ENCODE measurements at places on chromosomes 11 and 22.

- no peak for DNase-seq
Measured at GRCh38 chr22:37164505-37164887, 14.8 kb upstream of the IL2RB start.

- no peak for DNase-seq
Measured at GRCh38 chr11:10529279-10529678, 11.7 kb downstream of the RNF141 start.

DNA sequence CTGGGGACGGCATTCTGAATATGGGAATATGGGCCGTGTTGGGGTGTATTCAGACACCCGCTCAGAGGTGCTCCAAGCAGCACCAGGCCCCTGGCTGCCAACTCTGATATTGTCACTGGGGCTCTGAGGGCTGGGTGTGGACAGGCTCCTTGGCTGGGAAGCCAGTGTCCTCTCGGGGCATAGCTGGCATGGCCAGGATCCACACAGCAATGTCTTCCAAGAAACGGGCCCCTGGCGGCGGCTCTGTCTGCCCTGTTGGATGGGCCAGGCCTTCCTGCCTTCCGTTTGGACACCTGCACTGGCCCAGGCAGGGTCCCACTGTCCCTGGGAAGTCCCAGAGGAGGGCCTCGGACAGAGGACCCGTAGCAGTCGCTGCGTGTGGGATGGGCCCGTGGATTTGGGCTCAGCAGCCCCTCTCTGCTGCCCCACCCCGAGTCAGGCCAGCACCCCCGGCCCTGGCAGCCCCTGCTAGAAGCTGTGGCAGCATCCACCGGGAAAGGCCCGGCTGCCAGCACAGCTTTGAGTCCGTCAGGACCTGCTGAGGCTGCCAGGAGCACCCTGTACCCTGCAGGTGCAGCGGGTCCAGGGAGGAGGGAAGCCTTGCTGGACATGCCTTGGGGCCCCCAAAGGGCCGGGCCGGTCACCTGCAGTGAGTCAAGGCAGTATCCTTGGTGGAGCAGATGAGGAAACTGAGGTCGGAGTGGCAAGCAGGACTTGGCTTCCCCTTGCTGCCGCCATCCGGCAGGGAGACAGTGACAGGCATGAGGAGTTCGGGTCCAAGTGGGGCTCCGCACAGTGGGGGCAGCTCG is 4.1 kb downstream of the PANX2 start:
- DNase-seq = no peak

GRCh38 chr22:39368461-39368911 is 18.7 kb downstream of the SYNGR1 start:
- no peak for DNase-seq

- no peak for DNase-seq
Measured at GRCh38 chr11:57306940-57307565, 17.7 kb downstream of the TNKS1BP1 start.

- DNase-seq = no peak
Measured at GRCh38 chr11:72939031-72939430, 124.8 kb downstream of the ATG16L2 start.

DNA sequence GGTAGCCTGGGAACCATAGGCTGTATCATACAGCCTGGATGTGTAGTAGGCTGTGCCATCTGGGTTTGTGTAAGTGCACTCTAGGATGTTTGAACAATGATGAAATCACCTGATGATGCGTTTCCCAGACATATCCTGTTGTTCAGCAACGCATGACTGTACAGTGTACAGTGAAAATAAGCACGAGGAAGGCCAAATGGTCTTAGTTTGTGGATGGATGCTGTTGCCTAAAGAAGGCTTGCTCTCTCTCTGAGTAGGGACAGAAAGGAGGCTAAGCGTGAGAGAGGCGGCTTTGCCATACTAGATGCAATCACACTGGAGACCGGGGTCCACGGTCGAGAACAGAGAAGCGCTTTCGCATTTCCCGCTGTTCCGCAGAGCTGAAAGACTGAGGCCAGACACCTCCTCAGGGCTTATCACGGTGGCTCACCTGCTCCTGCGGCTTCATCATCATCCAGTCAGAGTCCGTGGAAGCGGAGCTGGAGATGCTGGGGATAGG is 27.6 kb upstream of the APLP2 start:
- DNase-seq = no peak

GRCh38 chr11:125141178-125141577 is 23.4 kb upstream of the PKNOX2 start:
- DNase-seq = no peak

DNA sequence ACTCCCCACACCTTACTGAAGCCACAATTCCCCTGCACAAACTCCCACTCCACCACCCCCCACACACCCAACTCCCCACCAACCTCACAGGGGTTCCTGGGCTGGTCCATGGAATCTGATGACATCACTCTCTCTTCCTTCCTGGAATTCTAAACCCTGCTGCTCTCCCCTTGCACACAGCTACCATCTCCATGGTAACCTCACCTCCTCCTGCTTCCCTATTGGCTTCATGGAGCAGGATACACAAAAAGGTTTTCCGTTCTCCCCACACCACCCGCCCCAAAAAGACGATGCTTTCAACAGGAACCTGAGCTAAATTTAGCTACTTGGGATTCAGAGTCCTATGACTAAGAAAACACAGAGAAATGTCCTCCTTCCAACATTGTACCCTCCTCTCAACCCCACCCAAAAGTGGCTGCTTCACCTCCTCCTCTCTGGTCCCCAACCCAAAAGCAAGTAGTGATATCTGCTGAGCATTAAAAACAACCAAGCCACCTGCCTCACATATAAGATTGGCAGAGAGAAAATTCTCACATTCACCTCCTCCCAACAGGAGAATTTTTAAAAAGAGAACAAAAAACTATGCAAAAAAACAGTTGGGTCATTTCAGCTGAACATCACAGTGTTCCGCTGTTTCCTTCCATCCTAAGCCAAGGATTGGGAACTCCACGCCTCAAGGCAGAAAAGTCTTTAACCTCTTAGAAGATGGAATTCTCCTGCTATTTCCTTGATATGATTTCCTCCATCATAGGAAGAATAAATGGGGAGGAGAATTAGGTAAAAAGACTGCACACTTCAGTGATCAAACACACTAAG is 66.9 kb downstream of the RBFOX2 start:
- DNase-seq = no peak

DNA sequence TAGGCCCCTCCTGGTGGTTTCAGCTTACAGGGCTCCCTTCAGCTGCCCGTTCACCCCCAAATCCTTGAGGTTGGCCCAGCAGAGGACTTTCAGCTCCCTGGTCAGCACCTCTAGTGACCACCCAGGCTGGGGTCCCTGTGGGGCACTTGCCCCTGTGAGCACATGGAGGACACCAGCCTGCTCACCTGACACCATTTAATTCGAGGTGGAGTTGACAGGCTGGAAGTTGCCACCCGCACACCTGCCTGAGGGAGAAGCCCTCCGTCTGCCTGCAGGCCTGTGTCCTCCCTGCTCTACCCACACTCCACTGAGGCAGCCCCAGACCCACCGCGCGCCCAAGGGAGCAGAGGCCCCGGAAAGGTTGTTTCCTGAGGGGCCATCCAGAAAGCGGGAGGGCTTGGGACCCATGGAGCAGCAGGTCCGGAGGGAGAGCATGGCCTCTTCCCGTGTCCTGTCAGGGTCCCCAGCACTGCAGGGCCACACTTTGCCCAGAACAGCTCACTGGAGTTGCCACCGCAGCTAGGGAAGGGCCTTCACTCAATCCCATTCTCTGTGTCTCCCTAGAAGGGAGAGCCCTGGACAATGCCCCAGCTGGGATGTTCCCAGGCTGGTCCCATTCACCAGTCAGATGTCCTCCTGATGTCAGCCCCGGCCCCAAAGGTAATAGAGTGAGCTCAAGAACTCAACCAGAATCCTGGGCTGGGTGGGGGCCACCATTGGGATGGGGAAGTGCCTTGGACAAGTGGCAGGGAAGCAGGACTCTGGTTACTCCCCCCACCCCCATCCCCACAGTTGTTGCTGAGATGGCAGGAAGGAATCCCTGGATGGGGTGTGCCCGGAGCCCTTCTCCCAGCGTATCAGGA is 82.4 kb downstream of the MED15 start:
- no peak for DNase-seq

- DNase-seq = no peak
Measured at GRCh38 chr11:28481616-28482480, 373.7 kb downstream of the METTL15 start.

DNA sequence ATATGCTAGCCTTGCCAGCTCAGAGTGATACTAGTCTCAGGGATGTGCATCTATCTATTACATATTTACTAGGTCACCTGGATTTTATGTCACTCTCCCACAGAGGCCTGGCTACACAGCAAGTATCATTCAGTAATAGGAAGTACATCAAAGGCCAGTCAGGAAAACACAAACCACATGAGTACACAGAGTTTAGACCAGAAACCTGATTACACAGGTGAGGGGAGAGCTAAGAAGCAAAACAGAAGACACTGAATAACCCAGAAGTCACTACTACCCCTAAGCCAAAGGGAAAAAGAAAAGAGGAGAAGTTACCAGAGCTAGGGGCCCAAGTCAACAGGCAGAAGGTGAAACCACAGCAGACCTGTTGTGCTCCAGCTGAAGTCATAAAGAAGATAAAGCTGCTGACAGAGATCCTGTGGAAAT is 13.3 kb downstream of the LPXN start:
- no peak for DNase-seq

DNA sequence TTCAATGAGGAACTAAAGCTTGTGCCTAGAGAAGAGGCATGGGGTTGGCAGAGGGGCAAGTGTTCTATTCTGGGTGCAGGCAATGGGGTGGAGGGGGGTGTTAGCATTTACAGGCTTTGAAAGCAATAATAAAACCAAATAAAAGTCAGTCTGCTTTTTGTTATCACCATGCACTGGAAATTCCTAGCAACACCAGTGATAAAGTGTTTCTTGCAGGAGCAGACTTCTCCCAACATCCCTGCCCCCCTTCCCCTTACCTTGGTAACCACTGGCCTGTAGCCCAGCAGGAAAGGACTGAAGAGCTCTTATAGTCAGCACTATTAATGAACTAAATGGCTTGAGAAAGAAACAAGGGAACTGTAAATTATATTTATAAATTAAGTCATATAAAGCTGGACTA is 65.2 kb upstream of the SESN3 start:
- no peak for DNase-seq

- DNase-seq = no peak
Measured at GRCh38 chr11:110566577-110566976, 136.8 kb downstream of the FDX1 start.

- no peak for DNase-seq
Measured at GRCh38 chr11:84234011-84234410, 947.8 kb upstream of the CCDC90B start.

GRCh38 chr11:40134820-40135570 is 1324.5 kb downstream of the LRRC4C start:
- no peak for DNase-seq

- DNase-seq = no peak
Measured at GRCh38 chr11:130163346-130164220, 4.0 kb downstream of the ST14 start.

- DNase-seq = no peak
Measured at GRCh38 chr11:133898031-133898769, 52.9 kb upstream of the SPATA19 start.

DNA sequence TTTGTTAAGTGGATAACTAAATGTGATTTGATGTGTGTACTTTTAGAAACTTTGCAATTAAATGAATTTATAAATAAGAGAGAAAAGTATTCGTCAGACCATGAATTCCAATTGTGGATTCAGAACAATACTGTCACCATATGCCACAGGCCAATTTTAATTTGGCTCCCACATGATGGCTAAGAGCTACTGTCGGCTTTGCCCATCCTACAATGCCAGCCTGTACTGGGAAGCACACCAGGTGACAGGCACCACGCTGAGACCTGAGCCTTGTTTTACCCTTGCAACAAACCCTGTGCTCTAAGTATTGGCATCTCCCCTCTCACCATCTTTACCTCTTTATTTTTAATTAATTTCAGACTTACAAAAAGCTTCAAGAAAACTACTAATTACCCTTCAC is 14.0 kb downstream of the RAB30 start:
- DNase-seq = peak; percentile 43

DNA sequence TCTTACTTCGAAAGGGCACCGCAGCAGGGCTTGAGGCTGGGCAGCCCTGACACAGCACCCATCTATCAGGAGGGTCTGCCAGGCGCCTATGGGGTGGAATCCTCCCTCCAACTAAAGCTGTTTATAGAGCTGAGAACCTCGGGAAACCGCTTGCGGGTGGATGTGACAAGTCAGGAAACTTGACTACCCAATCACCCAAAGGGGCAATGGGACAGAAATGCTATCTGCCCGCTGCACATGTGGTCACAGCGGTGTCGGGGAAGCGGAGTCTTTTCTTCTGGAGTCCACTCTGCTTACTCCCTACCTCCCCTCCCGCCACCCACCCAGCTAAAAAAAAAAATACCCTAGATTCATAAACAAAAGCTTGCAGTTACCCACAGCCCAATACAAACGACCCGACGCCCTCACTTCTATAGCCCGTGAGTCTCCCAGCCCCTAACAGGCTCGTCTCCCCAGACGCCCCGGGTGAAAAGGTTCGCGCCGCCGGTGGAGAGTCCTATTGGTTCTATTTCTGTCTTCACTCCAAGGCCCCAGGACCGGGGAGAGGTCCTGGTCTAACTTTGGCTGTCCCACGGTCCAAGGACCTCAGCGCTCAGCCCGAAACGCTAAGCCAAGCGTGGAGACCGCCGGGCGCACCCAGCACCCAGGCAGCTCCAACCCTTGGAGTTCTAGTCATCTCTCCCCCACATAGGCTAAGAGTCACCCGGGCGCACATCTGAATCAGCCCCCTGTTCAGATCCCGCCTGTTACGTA is 1.4 kb downstream of the TRPC6 start:
- DNase-seq = no peak

GRCh38 chr11:77515483-77515882 is 41.6 kb upstream of the PAK1 start:
- DNase-seq = no peak

DNA sequence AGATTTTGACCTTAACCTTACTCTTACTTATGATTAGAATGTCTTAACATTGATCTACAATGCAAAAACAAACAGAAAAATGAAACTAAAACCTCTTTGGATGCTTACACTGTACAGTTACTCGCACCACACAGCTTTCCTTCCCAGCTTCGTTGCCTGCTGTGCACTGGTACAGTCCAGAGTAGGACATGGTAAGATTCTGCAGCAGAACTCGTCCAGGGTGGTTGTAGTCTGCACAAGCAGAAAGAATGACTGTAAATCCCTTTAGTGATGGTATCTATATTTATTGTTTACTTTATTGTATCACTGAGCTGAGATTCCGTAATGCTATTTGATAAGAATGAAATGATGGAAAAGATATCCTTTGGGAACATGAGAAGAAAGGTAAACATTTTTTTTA is 21.0 kb upstream of the HSPA8 start:
- no peak for DNase-seq

DNA sequence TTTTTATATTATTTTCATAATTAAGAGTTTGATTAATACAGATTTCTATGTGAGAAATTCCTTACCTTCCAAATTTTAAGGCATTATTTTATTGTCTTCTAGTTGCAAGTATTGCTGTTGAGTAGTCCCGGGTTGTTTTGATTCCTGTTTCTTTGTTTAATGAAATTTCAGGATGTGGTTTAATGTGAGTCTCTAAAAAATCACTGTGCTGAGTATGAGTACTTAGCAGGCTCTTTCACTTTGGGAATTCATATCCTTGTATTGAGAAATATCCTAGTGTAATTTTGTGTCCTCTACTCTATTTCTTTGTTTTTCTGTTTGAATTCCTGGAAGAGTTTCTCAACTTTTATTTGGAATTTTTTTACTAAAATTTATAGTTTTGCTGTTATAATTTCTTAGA is 113.2 kb downstream of the TMEM135 start:
- no peak for DNase-seq

Measured in gastrocnemius medialis (tissue), 4 donors.